ENCODE measurements at places on chromosomes 1 and 21.

- no peak for DNase-seq
These were observed 14.1 kb downstream of the VANGL1 start for GRCh38 chr1:115655916-115656315.

- DNase-seq = no peak
These were observed 26.2 kb downstream of the ERI3 start for GRCh38 chr1:44328671-44329416.

DNA sequence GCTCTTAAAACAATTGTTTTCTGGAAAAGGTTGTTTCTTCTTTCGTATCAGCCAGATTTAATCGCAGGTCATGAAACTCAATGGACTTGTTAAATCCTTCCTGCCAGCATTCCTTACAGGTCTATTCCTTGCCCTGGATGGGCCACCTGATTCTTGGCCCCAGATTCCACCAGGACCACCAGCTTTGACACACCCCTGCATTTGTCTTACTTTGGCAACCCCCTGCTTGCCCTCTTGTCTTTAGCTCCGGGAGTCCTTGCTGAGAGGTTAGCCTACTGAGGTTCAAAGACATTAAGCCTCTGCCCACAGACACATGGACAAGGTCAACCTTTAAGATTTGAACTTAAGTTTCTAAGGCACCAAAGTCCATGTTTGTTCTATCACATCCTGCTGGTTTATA is 27.1 kb upstream of the DAB1 start:
- DNase-seq = no peak

DNA sequence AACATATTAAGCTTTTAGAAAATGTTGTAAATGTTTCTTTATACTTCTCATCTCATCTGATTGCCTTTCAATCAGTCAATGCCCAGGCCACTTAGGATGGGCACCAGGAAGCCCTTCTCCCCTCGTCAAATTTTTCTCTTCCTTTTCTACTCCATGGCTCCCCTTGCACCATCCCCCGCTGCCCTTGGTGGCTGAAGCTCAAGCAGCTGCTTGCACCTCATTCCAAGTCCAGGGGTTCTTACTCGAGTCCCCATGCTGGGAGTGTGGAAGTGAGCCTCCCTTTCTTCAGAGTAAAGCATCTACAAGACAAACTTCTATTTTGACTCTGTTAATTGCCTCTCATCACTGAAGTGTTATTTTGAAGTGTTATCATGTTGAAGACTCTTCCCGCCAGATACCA is 39.7 kb upstream of the KRTAP11-1 start:
- no peak for DNase-seq

DNA sequence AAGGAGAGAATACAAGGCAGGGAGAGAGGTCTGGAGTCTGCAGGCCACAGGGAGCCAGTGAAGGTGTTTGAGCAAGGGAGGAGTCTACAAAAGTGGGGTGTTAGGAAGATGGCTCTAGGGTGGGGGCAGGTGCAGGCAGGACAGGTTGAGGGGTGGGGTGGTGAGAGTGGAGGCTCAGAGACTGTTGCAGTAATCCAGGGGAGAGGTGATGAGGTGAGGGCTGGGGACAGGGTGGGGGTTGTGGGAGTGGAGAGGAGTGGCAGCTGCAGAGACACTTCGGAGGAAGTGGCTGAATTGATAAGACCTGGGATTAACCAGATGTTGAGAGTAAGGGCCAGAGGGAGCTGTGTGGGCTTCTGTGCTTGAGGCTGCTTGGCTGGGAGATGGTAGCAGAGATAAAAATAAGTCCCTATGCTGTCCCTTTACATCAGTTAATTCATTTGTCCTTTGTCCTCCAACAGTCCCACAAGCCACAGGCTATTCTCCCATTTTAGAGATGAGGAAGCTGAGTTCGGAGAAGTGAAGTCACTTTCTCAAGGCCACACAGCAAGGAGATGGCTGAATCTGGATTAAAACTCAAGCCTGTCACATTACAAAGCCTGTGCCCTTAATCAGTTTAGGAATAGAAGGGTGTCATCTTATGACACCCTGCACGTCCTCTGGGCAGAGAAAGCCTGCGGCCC is 54.8 kb upstream of the SYNC start:
- no peak for DNase-seq

DNA sequence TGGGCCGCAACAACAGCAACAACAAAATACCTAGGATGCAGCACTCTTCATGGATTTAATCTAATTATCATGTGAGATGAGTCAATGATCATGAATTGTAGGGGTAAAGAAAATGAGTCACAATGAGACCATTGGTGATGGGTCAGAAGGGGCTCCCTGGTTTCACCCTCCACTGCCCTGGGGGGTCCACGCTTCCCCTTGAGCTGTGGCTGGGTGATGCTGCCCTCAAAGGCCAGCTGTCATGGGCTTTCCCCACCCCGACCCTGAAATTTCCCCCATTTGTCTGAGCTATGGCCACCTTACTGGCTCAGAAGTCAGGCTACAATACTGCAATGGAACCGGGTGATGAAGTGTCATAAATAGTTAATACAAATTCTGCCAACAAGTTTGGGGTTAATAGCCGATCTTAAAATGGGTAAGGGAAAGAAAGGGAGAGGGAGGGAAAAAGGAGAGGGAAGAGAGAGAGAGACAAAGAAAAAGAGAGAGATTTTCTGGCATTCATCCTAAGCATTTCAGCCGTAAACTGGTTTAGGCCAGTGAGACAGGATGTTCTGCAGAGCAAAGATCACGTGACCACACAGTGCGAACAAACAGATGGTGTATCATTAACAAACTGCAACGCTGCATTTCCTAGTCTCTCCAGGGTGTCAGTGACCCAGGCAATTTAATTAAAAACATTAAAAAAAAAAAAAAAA is 143.4 kb upstream of the ERRFI1 start:
- DNase-seq = no peak

DNA sequence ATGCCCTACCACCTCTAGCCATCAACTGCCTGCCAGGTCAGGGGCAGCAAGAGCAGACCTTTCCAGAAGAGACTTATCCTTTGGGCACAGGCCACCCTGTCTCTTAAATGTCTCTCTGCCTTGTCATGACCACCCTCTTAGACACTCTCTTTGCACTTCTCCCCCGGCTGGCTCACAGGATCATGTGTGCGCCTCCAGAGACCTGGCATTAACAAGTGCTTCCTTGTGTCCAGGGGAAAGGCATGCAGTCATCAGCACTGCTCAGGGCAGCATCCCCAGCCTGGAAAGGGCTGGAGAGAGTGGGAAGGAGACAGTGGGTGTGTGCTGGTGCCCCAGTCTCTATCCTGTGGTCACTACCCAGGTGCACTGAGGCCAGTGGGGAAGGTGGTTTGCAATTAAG is 85.2 kb upstream of the TLR5 start:
- no peak for DNase-seq

DNA sequence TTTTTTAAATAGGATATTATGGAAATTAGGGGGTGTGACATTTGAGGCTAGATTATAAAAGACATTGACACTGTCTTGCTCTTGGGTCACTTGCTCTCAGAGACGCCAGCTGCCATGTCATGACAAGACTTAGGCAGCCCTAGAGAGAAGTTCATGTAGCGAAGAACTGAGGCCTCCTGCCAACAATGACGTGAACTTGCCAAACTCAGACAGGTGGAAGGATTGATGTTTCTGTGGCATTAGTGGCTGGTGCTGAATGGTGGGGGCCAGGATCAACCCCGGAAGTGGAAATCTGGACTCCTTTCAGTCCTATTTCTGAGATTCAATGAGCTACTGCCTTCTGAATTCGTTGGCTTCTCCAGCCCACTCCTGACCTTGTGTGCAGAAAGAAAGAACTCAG is 14.7 kb downstream of the NCF2 start:
- no peak for DNase-seq

GRCh38 chr1:40059338-40059959 is 18.9 kb downstream of the CAP1 start:
- DNase-seq = no peak

DNA sequence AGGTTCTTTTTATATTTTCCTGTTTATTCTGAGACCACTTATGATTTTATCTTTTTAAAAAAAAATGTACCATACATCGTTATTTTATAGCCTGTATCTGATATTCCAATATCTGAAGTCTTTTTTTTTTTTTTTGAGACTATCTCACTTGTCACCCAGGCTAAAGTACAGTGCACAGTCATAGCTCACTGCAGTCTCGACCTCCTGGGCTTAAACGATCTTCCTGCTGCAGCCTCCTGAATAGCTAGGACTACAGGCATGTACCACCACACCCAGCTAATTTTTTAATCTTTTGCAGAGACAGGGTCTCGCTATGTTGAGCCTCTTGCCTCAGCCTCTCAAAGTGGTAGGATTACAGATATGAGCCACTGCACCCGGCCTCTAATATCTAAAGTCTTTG is 25.1 kb downstream of the BCAR3 start:
- DNase-seq = no peak

- DNase-seq = peak; percentile 85
These were observed 4.0 kb downstream of the WDR26 start for GRCh38 chr1:224430511-224431113.

GRCh38 chr1:171807556-171807955 is 26.1 kb downstream of the METTL13 start:
- no peak for DNase-seq

DNA sequence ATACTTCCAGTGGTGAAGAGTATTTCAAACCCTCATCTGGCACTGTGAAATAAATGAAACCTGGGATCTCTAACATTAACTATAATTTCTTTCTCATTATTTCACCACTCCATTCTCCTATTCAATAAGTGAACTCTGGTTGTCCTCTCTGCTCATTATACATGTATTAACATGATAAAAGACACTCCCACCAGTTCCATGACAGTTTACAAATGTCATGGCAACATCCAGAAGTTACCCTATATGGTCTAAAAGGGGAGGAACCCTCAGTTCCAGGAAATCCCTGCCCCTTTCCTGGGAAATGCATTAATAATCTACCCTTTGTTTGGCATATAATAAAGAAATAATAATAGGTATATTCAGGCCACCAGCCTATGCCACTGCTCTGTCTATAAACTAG is 62.7 kb upstream of the BRINP3 start:
- DNase-seq = no peak

- no peak for DNase-seq
These were observed 93.0 kb downstream of the MTR start for GRCh38 chr1:236888126-236888525.

DNA sequence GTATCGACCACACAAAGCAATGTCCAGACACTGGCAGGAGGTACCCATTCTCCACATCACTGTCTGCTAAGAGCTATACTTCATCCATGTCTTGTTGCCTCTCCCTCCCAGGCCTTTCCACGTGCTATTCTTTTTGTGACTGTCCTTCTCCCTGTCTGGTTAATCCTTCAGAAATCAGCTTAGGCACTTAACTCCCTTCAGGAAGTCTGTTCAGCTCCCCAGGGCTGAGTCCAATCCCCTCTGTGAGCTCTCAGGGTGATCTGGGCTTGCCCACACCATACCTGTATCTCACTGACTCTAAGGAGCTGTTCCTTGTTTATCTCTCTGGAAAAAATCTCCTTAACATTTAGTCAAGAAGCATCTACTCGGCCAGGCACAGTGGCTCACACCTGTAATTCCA is 69.4 kb downstream of the NID1 start:
- no peak for DNase-seq

DNA sequence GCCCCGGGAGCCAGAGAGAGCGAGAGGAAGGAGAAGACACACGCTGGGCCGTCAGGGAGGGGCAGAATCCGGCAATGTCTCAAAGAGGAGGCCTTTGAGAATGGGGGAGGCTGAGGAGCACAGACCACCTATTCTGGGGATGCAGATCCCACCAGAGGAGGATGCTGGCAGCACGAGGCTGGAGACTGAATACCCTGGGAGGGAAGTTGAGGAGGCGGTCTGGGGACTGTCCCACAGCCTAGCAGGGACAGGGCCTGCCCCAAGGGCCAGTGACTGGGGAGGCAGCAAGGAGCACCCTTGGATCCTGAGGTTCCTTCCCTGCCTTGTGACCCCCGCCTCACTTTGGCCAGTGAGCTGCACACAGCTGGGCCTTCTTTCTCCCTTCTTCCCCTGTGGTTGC is 49.2 kb downstream of the SLC37A1 start:
- no peak for DNase-seq

DNA sequence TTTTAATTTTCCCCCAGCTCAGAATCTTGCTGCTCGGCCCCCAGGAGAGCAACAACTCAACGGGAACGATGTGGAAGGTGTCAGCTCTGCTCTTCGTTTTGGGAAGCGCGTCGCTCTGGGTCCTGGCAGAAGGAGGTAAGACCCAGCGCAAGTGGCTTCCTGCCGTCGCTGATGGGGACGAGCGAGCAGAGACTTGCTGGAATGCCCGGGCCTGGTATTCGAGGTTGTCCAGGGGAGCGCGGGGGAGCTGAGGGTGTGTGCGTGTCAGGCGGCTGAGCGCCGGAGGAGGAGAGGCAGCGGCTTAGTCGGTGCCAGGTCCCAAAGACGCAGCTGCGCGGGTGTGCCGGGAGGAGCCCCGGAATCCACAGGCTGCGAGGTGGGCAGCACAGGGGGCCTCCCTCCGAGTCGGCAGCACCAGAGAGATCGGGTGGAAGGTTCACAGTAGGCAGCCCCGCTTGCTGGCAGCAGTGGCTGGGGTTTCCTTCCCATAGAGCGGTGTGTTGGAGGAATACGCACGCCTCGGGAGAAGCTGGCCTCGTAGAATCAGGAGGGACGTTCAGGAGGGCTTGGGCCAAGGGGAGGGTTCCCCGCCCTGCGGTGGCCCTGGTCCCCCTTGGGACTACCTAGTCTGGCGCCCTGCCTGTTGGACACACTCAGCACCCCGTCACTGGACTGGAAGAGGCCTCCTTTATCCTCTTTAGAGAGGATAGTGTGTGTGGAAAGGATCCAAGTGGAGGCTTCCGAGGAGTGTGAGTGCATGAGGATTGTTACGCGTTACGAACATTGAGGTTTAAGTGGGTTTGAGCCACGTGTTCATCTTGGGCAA is 547 bp downstream of the PDPN start:
- DNase-seq = no peak

DNA sequence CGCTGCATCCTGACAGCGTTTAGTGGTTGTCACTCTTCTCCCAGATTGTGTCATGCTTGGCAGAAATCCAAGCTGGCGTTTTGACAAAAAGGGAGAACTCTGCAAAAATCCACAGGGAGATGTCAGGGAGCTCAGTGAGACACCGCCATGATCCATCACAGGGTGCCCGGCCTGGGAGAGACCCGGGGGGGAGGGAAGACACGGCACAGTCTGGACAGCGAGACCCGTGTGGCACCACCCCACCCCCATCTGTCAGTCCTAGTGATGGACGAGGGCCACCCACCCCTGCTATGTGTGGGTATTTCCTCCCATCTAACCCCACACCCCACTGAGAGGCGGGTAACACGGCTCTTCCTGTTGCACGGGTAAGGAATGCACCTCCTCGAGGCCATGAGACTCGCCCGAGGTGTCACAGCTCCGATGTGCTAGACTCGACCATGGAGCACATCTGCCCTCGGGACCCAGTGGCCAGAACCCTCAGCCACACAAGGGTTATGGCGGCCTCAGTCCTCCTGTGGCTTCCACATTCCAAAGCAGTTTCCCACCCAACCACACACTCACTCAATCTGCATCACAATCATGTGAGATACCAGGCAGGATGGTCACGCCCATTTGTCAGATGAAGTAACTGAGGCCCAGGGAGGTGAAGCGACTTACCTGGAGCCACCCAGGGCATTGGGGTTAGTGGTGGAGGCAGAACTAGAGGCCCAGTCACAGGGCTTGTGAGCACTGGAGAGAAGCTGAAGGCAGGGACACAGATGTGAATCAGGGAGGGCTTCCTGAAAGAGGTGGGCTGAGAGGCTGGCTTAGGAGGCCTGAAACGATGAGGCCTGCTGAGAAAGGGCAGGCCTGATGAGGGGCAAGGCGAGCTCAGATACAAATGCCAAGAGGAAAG is 688.5 kb downstream of the MATN1 start:
- peak; percentile 11 for DNase-seq

All from RKO (cell line).